ENCODE measurements at places on chromosomes 2 and 18.

DNA sequence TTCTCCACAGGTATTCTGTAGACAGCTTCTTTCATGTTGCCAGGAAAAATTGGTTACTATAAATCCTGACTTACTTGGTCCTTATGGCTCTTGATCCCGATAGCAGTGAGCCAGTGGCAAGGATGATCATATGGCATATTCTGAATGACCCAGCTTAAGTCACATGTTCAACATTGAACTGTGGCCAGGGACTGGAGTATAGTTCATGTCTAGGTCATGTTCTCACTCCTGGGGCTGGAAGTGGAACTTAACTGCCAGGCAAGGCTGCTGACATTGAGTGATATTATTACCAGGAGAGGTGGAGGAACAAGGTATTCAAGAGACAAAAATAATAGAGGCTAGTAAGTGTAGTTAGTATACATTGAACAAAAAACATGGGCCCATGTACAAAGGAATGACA, 26.2 kb downstream of the R3HDM1 start:
- DNase-seq, result peak; percentile 15

- no peak for DNase-seq
Observed at GRCh38 chr2:74457549-74458131, 598 bp upstream of the WBP1 start.

GRCh38 chr18:74407888-74408287, 49.2 kb downstream of the DIPK1C start:
- no peak for DNase-seq

DNA sequence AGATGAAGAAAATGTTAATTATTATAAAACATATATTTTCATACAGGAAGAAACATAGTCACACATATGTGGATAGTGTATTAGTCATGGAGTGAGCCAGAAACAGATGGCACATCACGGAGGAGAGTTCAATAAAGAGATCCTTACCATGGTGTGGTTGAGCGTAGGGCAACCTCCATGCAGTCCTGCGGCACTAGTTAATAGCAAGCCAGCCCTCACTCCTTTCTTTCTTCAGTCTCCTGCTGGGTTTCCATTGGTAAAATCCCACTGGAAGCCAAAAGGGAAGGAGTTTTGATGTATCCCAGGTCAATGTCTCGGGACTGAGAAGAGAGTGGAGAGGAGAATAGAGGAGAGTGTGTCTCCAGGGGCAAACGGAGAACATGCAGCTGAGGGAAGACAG, 328.1 kb downstream of the NR4A2 start:
- DNase-seq, result no peak

DNA sequence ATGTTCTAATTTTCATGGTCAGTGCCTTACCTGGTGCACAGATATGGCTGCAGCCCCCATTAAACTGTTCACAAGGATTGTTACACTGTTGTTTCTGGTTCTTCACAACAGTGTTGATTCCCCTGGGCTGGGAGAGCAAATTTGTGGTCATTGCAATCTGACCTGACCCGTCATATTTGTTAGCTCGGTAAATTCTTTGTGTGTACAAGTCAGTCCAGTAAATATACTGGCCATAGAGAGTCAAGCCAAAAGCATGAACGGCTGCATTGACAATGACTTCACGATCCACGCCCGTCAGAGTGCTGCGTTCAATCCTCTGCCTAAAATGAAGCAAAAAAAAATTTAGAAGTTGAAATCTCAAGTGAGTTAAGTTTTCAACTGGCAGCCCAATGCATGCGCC, 134.6 kb downstream of the DHRS9 start:
- no peak for DNase-seq

GRCh38 chr2:68059784-68060525, 2.8 kb downstream of the C1D start:
- no peak for DNase-seq

DNA sequence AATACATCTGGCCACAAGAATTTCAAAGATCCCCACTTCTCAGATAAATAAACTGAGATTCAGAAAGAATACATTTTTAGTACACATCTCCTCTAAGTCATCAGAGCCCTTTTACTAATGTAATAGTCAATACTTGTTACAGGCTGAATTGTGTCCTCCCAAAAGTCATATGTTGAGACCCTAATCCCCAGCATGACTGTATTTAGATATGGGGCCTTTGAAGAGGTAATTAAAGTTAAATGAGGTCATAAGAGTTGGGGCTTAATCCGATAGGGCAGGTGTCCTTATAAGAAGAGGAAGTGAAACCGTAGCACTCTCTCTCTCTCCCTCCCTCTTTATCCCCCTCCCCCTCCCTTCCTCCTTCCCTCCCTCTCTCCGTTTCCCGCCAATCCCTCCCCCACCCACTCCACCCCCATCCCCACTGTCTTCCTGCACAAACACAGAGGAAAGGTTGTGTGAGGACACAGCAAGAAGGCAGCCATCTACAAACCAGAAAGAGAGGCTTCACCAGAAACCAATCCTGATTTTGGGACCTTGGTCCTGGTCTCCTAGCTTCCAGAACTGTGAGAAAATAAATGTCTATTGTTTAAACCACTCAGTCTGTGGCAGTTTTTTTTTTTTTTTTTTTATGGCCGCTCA, 66.6 kb upstream of the ZNF397 start:
- DNase-seq, result no peak

- no peak for DNase-seq
Observed at GRCh38 chr2:63121055-63121834, 70.6 kb downstream of the OTX1 start.

- no peak for DNase-seq
Observed at GRCh38 chr2:38147333-38148121, 71.6 kb upstream of the CYP1B1 start.

DNA sequence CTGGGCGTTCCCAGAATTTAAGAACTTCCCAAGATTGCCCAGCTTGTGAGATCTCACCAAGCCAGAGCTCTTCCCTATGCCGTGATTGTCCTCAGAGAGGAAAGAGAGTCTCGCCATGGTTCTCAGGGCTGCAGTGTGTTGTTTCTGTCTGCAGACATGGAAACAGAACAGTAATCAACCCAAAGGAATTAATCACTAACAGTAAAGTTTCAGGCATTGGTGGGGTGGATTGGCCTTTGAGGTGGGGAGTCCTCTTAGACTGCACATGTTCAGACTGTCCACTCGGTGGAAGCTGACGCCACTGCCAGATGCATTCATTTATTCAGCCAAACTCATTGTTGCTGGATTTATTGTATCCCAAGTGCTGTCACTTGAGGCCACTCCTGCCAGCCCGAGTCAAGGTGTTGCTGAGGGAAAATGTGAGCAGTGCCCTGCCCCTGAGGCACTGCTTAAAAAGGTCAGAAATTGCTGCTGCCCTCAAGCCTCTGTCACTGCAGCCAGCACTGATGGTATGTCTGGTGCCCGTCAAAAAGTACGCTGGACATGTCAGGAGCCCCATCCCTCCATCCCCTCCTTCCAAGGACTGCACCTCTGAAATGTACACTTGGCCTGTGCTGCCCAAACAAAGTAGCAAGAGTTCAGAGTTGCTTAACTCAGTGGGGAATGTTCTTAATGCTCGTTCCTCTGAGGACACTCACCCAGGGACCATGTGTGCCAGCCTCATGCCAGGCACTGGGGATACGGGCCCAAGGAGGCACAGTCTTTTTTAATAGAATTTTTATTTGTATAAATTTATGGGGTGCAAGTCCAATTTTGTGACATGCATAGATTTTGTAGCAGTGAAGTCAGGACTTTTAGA, 201.0 kb downstream of the GLI2 start:
- DNase-seq, result peak; percentile 70

DNA sequence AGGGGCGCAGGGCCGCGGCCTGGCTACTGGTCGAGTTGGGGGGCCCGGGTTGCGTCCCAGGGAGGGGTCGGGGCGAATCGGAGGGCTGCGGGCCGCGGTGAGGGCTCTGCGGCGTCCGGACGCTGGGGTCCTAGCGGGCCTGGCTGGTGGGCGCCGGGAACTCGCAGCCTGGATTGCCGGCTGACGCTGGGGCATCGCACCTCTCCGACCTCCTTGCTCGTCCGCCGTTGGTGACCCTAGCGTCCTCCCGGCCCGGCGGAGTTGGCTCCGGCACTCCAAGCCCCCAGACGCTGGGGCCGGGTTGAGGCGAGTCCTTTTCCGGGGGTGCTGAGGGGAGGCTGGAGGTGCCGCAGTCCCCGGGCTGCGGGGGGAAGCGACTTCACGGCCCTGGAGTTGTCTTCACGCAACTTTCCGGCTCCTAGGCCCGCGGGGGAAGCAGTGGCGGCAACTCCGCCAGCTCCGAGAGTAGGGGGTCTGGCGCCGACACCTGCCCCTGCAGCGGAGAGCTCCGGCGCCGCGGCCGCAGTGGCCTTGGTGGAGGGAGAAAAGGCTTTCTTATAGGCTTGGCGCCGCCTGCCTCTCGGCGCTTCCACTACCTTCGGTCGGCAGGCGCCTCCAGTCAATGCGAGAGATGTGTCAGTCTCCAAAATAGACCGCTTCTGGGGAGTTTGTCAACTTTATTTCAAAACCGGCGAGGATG, 70.3 kb downstream of the HAUS1 start:
- peak; percentile 71 for DNase-seq

- DNase-seq, result no peak
Observed at GRCh38 chr2:33298233-33298632, 178.2 kb upstream of the RASGRP3 start.

- no peak for DNase-seq
Observed at GRCh38 chr2:603869-604268, 73.3 kb downstream of the TMEM18 start.

DNA sequence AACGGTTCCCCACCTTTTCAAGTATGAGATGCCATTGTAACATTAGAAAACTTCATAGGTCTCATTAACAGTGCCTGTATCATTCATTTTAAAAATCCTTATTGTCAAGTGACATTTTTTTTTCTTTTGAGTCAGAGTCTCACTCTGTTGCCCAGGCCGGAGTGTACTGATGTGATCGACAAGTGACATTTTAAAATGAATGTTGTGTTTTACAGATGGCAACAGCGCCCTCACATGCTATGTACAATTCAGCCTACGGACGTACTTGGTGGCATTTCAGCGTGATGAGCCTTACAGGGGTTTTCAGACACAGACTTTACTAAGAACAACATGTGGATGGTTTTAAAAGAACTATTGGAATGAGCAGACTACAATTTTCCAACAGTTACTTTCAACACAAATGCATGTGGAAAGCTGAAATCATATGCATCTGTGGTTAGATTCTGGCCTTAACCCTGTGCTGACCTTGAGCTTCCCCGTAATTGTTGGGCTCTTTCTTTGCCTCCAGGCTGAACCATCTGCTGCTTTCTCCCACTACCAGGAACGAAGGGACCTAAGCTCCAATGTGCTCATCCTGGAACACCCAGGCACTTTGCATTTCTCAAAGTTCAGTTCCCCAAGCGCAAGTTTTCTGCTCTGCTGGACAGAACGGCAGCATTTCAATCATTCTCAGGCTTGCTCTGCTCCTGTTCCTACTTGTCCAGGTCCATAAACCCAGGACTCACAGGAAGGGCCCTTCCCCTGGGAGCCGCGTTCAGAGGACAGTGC, 119.9 kb upstream of the NDUFV2 start:
- DNase-seq, result no peak

GRCh38 chr2:50952596-50952995, 79.3 kb downstream of the NRXN1 start:
- DNase-seq, result no peak

GRCh38 chr2:222651718-222652418, 4.0 kb downstream of the FARSB start:
- DNase-seq, result no peak

DNA sequence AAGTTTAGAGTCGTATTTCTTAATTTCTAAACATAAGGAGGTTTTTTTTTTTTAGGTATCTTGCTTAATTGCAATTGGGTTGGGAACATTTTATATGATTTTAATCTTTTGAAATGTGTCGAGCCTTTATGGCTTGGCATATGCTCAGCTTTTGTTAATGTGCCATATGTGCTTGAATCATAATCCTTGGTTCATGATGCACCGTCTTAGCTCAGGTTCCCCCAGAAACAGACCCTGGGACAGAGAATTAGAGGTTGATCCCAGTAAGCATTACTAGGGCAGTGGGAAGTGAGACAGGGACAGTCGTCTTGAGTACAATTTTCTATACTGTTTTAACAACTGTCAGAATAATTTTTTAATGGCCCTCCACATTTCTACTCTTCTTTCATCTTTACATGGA, 9.3 kb downstream of the CHCHD5 start:
- DNase-seq, result no peak

- DNase-seq, result no peak
Observed at GRCh38 chr18:11246495-11247300, 97.3 kb upstream of the PIEZO2 start.

DNA sequence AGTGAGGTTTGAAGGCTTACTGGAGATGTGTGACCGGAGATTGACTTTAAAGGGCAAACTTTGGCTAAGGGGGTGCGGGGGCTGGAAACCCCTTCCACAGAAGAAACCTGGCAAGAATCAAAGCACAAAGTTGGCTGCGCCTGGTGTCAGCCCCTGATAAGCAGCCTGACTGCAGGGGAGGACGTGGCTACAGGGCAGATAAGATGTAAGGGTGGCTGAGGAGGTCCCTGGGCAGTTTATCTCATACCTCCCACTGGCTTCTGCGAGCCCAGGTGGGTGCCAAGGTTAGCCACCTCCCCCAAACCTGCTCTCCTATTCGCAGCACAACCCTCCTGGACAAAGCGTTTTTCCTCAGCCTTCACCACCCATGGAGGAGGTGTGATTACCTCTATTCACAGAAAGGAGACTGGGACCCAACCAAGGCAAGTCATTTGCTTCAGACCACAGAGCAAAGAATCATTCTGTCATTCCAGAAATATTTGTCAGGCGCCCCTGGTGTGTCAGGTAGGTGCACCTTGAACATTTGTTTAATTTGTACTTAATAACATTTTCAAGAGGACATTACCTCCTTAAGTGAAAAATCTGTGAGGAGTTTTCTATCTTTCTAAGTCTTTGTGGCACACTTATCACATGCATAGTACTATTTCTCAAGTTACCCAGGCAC, 73.1 kb upstream of the IL1R1 start:
- DNase-seq, result no peak

DNA sequence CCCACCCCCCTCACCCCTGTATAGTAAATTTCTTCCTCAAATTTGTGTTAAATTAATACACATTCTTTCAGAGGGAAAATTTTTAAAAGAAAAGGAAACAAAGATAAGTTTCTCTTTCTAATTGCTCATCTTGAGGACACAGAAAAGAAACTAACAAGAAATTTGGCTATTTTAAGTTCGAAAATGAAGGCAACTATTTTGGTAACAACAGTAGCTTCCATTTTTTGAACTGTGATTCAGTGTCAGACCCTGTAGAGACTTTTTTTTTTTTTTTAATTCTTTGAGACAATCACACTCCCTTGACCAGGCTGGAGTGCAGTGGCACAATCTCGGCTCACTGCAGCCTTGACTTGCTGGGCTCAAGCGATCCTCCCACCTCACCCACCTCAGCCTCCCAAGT, 194.9 kb downstream of the SS18 start:
- DNase-seq, result no peak

DNA sequence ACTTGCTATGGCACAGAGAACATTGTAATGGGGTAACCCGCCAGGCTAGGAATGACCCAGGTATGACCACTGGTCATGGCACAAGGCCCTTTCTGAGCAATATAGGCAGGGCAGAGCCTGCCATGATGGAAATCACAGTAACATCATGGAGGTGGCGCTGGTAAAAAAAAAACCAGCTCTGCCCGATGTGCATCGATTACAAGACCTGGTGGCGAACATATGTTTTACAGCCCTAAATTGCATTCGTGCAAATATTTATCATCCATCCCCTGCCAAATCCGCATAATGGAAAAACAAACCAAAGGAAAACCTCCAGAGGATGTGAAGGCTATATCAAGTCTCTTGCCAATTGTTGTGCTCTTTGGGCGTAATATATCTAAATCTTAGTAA, 60.6 kb downstream of the SEMA4F start:
- no peak for DNase-seq

GRCh38 chr2:133734716-133735495, 166.6 kb upstream of the NCKAP5 start:
- DNase-seq, result no peak

All from gastrocnemius medialis (tissue), 4 donors.